ENCODE measurements at places on chromosomes 4 and X.

DNA sequence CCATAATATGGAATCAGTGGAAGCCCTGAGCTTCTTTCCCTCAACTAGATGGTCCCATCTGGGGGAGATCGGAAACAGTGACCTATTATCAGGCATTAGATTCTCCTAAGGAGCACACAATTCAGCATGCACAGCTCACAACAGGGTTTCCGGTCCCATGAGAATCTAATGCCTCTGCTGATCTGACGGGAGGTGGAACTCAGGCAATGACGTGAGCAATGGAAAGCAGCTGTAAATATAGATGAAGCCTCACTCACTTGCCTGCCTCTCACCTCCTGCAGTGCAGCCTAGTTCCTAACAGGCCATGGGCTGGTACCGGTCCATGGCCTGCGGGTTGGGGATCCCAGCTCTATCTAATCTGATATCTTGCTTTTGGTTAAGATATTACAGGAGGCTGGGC, 88.9 kb downstream of the COX7B2 start:
- DNase-seq: no peak
- no peaks in the 10 kb centered on the region for H3K27me3 ChIP-seq
- H3K27ac ChIP-seq: no peak overlapping the region

- no peak for DNase-seq
- H3K27ac ChIP-seq: no peak overlapping the region
- peaks cover 5% of the 10 kb centered on the region for H3K36me3 ChIP-seq
- no peaks in the 10 kb centered on the region for H3K27me3 ChIP-seq
- H3K4me1 ChIP-seq: peaks cover 17% of the 10 kb centered on the region
These were observed 39.9 kb downstream of the RELL1 start for GRCh38 chr4:37646247-37646646.

- no peaks in the 10 kb centered on the region for H3K36me3 ChIP-seq
- no peaks in the 10 kb centered on the region for H3K4me1 ChIP-seq
- H3K4me3 ChIP-seq: no peak overlapping the region
- H3K27ac ChIP-seq: peak overlapping the region; percentile 11
- peak; percentile 85 for DNase-seq
These were observed 190.7 kb downstream of the OR13H1 start for GRCh38 chrX:131734621-131735020.

DNA sequence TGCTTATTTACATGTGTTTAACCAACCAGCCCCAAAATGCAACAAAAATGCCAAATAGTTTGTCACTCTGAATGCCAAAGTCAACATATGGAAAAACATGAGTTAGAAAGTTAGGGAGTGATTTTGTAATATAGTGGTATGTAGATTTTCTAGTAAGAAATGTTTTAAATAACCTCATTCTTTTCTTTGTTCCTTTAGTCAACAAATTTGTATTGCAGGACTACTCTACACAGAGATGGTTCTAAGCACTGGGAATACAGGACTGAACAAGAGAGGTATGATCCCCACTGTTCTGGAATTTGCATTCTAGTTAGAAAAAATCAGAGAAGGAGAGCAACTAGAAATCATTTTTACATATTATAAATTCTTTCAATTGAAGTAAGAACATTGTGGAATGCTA, 218.8 kb upstream of the ANXA10 start:
- no peaks in the 10 kb centered on the region for H3K36me3 ChIP-seq
- no peaks in the 10 kb centered on the region for H3K4me1 ChIP-seq
- H3K4me3 ChIP-seq: no peak overlapping the region
- no peak for DNase-seq
- H3K27ac ChIP-seq: no peak overlapping the region

DNA sequence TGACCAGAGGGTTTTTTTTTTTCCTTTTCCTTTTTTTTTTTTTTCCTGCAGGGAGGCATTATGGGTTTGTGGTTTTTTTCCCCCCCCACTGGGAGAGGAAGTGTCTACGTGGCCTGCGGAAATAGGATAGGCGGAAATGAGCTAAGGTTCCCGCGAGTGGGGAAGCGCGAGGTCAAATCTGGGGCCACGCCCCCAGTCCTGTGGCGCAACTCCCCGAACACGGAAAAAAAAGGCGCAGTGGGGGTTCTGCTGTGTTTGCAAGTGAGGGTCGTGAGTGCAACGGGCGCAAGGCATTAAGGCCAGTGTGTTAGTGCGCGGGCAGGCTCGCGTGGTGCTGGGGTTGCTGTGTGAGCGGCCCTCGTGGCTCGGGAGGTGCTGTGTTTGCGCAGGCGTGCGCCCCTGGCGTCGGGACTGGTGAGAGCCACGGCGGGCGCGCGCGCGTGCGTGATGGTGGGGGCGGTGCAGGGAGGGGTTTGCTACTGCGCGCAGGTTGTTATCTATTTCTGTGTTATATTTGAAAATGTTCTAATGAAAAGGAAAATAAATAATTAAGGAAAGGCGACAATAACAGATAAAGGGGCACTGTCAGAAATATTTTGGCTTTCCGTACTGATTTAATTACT, 685 bp upstream of the MORF4L2 start:
- H3K27ac ChIP-seq: peak overlapping the region; percentile 95
- peak overlapping the region; percentile 43 for H3K4me3 ChIP-seq
- H3K27me3 ChIP-seq: no peaks in the 10 kb centered on the region
- no peaks in the 10 kb centered on the region for H3K36me3 ChIP-seq

- H3K36me3 ChIP-seq: no peaks in the 10 kb centered on the region
- no peaks in the 10 kb centered on the region for H3K4me1 ChIP-seq
- H3K27me3 ChIP-seq: peaks cover 13% of the 10 kb centered on the region
- no peak overlapping the region for H3K4me3 ChIP-seq
- H3K27ac ChIP-seq: no peak overlapping the region
- no peak for DNase-seq
These were observed 39.3 kb downstream of the RNF212 start for GRCh38 chr4:1074077-1074476.

DNA sequence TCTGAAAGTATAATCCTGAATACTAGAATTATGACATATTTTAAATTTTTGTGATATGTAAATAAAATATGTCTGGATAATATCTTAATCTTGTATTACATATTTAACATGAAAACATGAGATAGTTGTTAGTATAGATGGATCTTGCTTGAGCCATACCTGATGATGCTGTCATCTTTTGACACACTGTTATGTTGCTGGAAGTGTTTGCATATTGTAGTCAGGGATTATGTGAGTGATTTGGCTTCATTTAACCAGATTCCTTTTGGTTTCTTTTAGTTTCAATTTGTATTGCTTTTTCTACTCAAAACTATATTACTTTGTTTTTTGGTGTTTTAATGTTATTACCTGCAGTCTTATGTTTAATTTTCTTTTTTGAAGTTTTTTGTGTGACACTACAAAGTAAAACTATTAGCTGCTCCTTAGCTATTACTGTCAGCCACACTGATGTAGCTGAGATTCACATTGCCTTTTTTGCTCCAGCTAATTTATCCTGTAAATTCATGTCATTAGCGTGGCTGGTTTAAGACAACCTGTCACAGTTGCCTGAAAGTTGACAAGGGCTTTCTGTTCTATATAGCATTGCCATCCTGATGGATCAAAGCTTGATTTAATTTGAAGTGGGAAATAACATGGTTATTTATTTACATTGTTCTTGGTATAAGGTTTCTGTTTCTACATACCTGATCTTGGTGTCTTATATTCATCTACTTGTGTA, 33.7 kb downstream of the METAP1 start:
- no peak for DNase-seq
- no peaks in the 10 kb centered on the region for H3K27me3 ChIP-seq

DNA sequence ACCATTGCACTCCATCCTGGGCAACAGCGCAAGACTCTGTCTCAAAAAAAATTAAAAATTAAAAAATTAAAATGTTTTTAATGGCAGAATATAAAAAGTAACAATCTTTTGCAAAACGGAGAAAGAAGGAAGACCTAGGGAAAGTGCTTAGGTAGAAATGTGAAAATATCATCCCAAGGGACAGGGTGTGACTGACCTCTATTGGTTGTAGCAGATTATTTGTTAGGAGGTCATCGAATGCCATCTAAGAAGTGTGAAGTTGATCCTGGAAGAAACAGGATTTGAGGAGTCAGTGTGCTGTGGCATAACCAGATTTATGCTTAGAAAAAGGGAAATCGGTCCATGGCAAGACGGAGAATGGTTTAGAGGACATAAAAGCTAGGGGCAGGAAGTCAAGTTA, 18.1 kb upstream of the C4orf36 start:
- H3K36me3 ChIP-seq: no peaks in the 10 kb centered on the region
- H3K4me3 ChIP-seq: no peak overlapping the region
- H3K4me1 ChIP-seq: no peaks in the 10 kb centered on the region
- no peak for DNase-seq
- H3K27ac ChIP-seq: no peak overlapping the region
- H3K27me3 ChIP-seq: no peaks in the 10 kb centered on the region

GRCh38 chrX:4225086-4225485, 511.6 kb upstream of the PRKX start:
- H3K27ac ChIP-seq: no peak overlapping the region
- no peaks in the 10 kb centered on the region for H3K4me1 ChIP-seq
- DNase-seq: no peak
- no peaks in the 10 kb centered on the region for H3K27me3 ChIP-seq
- H3K4me3 ChIP-seq: no peak overlapping the region
- no peaks in the 10 kb centered on the region for H3K36me3 ChIP-seq

DNA sequence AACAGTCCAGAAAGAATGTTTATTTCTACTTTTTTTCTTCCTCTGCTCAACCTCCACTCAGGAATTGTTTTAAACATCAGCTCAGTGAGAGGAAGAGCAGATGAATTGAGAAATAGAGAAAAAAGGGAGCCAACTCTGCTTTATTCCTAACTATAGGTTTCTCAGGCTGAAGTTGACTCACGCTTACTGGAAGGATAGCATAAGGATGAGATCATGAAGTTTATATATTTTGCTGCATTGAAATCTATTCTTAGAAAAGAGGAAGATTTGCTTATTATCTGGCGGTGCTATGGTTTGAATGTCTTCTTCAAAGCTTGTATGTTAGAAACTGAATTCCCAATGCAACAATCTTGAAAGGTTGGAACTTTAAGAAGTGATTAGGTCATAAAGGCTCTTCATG, 1673.4 kb upstream of the PCDH7 start:
- no peaks in the 10 kb centered on the region for H3K4me1 ChIP-seq
- no peak for DNase-seq
- no peak overlapping the region for H3K27ac ChIP-seq
- no peaks in the 10 kb centered on the region for H3K36me3 ChIP-seq

DNA sequence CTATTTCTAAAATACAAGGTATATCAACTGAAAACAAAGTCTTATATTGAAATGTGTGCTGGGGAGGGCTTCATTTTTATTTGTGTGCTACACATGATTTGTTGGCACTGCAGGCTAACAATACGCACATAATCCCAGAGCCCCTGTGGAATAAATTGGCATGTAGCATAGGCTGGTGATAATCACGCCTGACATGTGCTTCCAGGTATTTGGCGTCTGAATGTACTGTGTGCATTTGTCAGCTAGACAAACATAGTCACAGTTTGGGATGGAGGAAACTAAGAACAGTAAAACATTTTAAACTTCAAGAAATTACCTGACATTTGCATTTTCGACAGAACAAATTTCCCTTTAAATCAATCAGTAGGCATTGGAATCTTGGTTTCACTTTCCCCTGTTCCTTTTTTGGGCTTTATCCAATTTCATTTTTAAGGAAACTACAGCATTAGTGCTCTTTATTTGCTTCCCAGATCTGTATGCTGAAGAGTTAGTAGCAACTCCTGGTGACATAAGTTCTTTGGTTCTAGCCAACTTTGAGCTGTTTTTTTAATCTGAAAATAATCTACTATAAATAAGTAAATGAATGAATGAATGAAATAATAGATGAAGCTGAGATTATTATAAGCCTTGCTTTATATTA, 472.3 kb downstream of the PDHA2 start:
- DNase-seq: no peak
- H3K4me1 ChIP-seq: no peaks in the 10 kb centered on the region

- no peaks in the 10 kb centered on the region for H3K36me3 ChIP-seq
- no peaks in the 10 kb centered on the region for H3K27me3 ChIP-seq
- H3K4me1 ChIP-seq: no peaks in the 10 kb centered on the region
These were observed 15.1 kb upstream of the GK start for GRCh38 chrX:30637874-30638815.

- peak; percentile 24 for DNase-seq
- H3K27me3 ChIP-seq: no peaks in the 10 kb centered on the region
- H3K4me3 ChIP-seq: no peak overlapping the region
These were observed 502.3 kb upstream of the DIAPH2 start for GRCh38 chrX:96182366-96182765.

GRCh38 chrX:38103857-38104812, 97.8 kb downstream of the SYTL5 start:
- no peak for DNase-seq
- H3K4me3 ChIP-seq: no peak overlapping the region
- no peaks in the 10 kb centered on the region for H3K4me1 ChIP-seq
- no peaks in the 10 kb centered on the region for H3K36me3 ChIP-seq
- H3K27me3 ChIP-seq: no peaks in the 10 kb centered on the region

- DNase-seq: no peak
- no peak overlapping the region for H3K4me3 ChIP-seq
- H3K27me3 ChIP-seq: no peaks in the 10 kb centered on the region
- H3K36me3 ChIP-seq: no peaks in the 10 kb centered on the region
- no peak overlapping the region for H3K27ac ChIP-seq
These were observed 29.0 kb upstream of the UGT2B4 start for GRCh38 chr4:69524706-69525105.

- peak; percentile 73 for DNase-seq
- no peaks in the 10 kb centered on the region for H3K36me3 ChIP-seq
- no peak overlapping the region for H3K4me3 ChIP-seq
These were observed 7.2 kb upstream of the MAGIX start for GRCh38 chrX:49155243-49155899.

- DNase-seq: no peak
- no peaks in the 10 kb centered on the region for H3K4me1 ChIP-seq
- no peaks in the 10 kb centered on the region for H3K36me3 ChIP-seq
- no peaks in the 10 kb centered on the region for H3K27me3 ChIP-seq
These were observed 96.5 kb downstream of the GATB start for GRCh38 chr4:151664289-151664688.

GRCh38 chrX:8201896-8202331, 30.8 kb upstream of the VCX2 start:
- DNase-seq: no peak
- H3K4me3 ChIP-seq: no peak overlapping the region
- no peaks in the 10 kb centered on the region for H3K4me1 ChIP-seq
- H3K27me3 ChIP-seq: no peaks in the 10 kb centered on the region

DNA sequence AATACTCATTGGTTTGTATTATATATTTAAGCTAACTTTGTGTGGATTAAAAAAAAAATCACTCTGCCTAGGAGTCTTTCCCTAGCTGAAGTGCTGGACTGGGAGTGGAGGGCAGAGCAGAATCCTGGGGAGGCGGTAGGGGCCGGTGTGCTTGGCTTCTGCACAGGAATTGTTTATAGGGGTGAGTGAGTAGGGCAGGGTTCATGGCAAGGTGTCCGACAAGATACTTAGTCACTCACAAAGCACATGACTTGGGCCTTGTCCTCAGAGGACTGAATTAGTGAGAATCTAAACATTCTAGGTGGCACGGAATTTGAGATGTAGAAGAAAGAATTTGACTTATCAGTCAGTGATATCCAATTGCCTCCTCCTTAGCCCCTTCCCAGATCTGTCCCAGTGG, 32.2 kb downstream of the FNIP2 start:
- DNase-seq: peak; percentile 36
- H3K36me3 ChIP-seq: no peaks in the 10 kb centered on the region
- H3K27me3 ChIP-seq: no peaks in the 10 kb centered on the region
- H3K4me3 ChIP-seq: no peak overlapping the region
- peaks cover 29% of the 10 kb centered on the region for H3K4me1 ChIP-seq
